ENCODE measurements at places on chromosomes 16 and 17. TPM values are rescaled to one million over a fixed set of nuclear protein-coding genes. Genes with fewer than 3 reads are reported as not detected.
A peak's percentile ranks its signal among the peaks of the same experiment; 100 is the strongest.

GRCh38 chr16:30354423-30355143 is 525 bp downstream of the CD2BP2 start:
- DNase-seq: no peak

- DNase-seq: no peak
Measured at GRCh38 chr17:5822281-5823060, 238.2 kb upstream of the NLRP1 start.

DNA sequence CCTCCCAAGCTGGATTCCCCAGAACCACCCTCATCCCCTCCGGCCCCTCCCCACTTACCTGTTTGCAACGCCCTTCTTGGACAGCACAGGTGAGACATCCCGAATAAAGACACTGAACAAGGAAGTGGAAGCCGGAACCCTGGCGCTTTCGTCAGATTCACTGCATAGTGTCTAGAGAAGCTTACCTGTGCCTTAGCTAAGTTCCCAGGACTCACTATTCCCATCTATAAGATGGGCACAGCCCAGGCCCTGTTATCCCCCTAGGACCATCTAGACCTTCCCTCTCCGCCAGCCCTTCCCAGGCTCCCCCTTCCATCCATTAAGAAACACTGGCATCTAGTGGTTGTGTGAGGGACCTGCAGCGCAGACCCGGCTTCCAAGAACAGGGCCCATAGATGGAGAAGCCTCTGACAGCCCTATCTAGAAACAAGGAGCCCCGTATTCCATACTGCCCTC is 26.9 kb upstream of the RPL38 start:
- DNase-seq: peak; percentile 46

GRCh38 chr17:70370816-70371215 is 201.5 kb downstream of the KCNJ2 start:
- DNase-seq: no peak

GRCh38 chr16:56932721-56933619 is 1.0 kb downstream of the HERPUD1 start:
- peak; percentile 71 for DNase-seq

DNA sequence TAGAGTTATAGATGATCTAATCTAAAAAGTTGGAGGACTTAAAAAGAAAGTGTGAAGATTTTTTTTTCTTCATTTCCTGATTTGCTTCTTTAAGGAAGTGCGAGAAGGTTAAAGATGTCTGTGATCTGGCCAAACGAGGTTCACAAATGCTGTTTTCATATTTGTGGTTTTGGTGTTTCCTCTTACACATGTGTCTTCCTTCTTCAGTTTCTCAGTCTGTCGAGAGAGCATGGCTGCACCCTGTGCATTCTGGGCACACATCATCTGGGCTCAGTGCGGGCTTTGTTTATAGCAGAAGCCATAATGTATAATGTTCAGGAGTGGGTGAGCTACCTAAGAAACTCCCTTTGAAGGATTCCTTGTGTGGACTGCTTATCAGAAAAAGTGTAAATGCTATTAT is 260.4 kb upstream of the TBX2 start:
- peak; percentile 69 for DNase-seq

- DNase-seq: no peak
Measured at GRCh38 chr17:7582396-7583252, 1.0 kb upstream of the MPDU1 start.

DNA sequence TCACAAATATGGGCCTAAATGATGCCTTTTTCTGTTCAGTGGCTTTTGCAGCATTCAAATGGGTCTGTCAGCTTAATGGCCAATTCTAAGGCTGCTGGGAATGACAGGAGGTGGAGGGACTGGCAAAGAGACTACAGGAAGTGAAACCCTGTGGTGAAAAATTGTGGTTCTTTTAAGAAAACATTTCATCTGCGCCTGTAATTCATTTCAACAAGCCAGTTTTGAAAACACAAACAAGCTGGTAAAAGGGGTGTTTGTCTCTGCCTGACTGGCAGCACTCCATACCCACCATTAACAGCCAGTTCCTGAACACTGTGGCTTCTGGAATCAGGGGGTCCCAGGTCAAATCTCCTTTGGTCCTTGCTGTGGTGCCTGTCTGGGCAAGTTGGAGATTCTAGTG is 3.6 kb upstream of the KDM8 start:
- DNase-seq: peak; percentile 12

- no peak for DNase-seq
Measured at GRCh38 chr17:12644623-12645022, 21.1 kb upstream of the MYOCD start.

DNA sequence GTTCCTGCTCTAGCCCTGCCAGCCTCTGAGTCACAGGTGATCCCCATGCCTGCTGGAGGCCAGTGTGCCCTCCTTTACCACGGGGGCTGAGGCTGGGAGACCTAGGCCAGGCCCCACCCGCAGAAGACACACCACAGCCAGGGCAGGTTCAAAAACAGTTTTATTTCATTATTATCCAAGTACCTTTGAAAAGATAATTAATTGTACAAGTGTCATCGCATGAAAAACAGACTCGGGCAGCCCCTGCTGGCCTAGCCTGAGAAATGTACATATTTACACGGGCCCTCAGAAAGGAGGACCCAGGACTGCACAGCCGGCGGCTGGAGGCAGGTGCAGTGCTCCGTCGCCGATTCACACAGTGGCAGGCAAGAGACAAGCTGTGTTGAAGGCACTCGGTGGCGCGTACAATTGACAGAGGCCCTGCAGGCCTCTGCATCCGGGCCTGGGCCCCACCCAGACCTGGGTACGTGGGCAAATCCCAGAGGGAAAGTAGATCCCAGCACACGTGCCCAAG is 4.4 kb downstream of the PDIA2 start:
- DNase-seq: no peak

DNA sequence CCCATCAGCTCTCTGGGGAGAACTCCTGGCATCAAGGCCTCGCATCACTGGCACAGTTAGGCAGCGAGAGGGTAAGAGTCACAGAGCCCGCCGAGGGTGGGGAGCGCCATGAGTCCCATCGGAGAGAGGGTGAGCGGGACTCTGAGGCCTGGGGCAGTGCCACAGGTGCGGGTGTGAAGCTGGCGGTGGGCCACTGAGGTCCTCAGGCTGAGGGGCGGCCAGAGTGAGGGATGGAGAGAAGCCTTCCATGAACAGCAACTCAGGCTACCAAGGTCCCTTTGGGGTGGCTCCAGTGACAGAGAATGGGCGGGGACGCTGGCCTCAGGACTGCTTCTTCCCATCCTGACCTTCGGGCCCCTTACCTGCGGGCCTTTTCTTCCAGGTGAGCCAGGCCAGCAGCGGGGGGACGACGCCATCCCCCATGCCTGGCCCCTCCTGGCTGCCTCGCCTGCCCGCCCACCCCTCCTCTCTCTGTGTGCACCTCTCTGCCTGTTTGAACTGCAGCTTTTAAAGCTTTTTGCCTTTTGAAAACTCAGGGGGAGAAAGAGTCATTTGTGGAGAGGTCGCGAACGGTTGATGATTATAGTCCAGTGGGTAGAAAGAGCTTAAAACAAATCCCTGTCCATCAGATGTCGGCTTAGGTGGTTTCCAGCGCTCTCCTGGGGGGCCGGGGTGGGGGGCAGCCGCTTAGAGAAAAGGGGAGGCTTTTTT is 149.3 kb upstream of the GSE1 start:
- no peak for DNase-seq

DNA sequence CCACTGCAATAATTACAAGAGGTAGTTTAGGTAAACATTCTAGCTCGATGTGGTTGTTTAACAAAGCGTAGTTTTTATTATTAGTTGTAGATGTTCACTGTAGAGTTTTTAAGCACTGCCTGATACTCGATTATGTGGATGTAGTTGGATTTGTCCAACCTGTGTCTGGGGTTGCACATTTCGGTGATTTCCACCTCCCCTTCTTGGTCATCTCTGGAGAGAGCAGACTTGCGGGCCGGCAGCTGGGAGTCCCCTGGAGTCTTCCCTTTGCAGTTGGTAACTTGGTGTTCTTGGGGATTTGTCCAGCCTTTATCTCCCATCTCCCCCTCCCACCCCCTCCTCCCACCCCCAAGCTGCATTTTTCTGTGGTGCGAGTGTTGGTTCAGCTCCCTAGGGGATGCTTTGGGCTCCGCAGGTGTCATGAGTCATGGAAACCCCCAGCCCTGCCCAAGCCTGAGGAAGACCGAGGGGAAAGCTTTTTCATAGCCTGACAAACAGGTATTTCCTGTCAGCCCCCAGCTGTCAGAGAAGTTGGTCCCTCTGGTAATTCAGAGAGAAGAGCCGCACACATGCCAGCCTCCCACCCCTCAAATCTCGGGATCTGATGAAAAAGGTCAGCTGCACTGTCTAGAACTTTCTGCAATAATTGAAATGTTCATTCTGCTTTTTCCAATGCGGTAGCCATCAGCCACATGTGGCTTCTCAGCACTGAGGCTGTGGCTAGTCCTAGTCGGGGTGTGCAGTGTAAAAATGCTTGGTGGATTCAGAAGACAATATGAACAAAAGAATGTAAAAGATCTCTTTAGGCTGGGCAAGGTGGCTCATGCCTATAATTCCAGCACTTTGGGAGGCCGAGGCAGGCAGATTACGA is 50.3 kb downstream of the KSR1 start:
- no peak for DNase-seq

- DNase-seq: no peak
Measured at GRCh38 chr17:75822119-75822799, 21.9 kb downstream of the UNC13D start.

DNA sequence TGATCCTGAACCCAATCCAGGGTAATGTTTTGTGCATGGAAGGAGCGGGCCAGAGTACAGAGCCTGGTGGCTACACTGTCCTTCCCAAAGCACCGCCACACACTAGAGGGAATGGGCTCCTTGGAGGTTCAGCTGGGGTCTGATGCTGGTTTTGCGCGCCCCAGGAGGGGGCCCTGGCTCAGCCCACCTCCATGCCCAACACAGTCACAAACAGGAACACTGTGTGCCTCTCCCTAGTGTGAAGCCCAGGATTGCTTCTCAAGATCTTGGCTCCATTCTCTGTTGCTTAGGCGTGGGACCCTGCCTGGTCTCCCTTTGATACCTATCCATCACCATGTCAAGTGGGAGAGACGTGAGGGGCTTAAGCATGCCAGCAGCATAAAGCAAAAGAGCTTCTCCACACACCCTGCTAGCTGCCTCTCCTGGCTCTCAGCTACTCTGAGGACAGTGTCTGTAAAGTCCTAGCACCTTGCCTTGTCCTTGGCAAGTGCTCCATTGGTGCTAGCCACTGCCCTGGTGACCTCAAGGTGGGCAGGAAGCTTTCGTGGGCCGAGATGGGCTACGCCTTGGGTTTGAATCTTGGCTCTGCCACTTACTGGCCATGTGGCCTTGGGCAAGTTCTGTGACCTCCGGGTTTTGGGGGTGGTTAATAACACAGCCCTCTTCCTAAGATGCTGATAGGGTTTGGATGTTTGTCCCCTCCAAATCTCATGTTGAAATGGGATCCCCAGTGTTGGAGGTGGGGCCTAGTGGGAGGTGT is 122.2 kb downstream of the C16orf78 start:
- no peak for DNase-seq

- no peak for DNase-seq
Measured at GRCh38 chr17:73770849-73771229, 126.6 kb upstream of the SDK2 start.

DNA sequence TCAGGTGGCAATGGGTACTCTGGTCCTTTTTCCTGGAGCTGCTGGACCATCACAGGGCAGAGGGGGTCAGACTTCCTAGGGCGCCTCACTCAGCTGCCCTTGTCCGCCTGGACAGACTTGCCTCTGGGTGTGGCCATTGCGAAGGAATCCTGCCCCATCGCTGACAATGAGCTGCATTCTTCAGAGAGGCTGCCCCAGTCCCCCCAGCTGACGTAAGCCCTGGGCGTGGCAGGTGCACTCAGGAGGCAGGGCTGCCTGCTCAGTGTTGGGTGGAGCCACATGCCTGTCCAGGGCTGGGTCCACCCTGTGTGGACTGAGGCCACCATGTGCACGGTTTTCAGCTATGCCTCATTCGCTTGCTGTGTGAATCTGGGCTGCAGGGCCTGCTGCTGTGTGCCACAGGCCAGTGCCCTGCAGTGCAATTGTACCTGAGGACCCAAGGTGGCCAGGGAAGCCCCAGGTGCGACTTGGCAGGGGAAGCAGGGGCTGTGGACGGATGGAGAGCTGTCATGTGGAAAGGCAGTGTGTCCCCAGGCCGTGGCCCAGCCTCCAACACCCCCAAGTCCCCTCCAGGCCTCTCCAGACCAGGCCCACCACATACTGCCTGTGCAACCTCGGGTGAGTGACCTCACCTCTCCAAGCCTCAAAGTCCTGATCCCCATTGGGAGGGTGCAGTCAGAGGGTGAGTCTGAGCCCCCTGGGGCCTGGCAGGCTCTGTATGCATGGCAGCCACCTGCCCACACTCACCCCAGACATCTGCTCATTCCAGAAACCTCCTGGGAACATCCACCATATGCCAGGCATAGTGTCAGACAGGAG is 14.0 kb upstream of the MPRIP start:
- peak; percentile 95 for DNase-seq

- DNase-seq: no peak
Measured at GRCh38 chr16:57529391-57530103, 6.8 kb downstream of the CCDC102A start.

DNA sequence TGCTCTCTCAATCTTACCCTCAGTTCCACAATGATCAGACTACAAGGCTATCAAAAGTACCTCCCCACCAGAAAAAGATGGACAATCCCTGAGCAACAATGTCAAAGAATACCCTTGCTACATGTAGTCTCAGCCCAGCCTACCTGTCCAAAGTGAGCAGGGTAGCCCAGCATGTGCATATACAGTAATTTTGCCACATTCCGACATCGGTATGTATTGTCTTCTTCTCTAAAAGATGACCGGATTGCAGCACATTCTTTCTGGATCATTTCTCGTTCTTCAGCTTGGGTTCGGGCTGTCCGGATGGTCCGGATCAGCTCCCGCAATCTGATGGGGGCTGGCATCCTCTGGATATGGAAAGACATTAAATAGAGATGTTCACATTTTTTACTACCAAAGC is 19.5 kb downstream of the AP1G1 start:
- DNase-seq: no peak

GRCh38 chr17:50837286-50837979 is 2.0 kb downstream of the WFIKKN2 start:
- no peak for DNase-seq

DNA sequence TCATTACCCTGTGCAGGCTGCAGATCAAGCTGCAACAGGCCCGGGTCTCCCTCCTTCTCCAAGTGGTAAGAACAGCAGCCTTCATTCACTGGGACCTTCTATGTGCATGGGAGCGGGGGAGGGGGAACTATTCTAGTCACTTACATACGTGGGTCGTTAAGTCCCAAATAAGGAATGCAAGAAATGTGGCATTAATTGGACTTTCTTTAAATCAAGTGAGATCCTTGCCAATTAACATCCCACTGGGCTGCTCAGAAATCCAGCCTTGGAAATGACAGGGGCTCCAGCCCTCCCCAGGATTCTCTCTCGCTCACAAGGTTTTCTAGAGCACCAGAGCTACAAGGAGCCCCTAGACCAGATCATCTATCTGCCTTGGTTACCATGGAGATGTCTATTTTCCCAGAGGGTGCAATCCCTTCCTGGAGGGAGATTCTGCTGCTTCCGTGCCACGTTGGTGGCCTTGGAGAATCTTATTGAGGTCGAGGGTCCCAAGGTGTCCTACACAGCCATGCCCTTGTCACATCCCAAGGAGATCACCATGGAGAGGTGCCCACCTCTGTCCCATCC is 5.2 kb upstream of the EIF1 start:
- no peak for DNase-seq

- no peak for DNase-seq
Measured at GRCh38 chr17:75317671-75318070, 28.4 kb upstream of the SLC25A19 start.

IRF8 gene
- not detected for total RNA-seq

C16orf89 gene
- not detected for total RNA-seq

EVI2A gene
- 1.2 TPM for total RNA-seq

CDC6 gene
- 13.6 TPM for total RNA-seq

TMC8 gene
- not detected for total RNA-seq

TBC1D3B gene
- total RNA-seq: 1.2 TPM

FOXL1 gene
- 20.2 TPM for total RNA-seq

PRR29 gene
- total RNA-seq: 0.18 TPM

SMIM36 gene
- total RNA-seq: not detected
